BJ (cell line): ENCODE measurements at places on chromosomes 6 and 20.
A peak's percentile ranks its signal among the peaks of the same experiment; 100 is the strongest.

- DNase-seq: peak; percentile 63
Measured at GRCh38 chr6:9139746-9140145, 704.4 kb upstream of the SLC35B3 start.

DNA sequence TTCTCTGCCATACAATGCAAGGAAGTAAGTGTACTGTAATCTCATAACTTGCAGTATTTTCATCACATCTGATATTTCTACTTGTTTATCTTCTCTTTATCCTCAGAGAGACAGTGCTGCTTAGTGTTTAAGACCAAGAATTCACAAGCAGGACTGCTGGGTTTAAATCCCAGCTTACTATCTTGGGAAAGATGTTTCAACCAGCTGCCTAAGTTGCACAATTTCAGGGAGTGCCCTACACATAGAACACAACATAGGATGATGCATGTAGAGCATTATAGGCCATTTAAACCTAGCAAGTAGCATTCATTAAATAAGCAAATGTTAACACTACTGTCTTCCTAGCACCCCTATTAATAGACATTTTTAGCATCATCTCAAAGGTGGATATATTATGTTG lies 205.2 kb upstream of the CEP162 start:
- DNase-seq: no peak

- no peak for DNase-seq
Measured at GRCh38 chr20:63265891-63266515, 6.6 kb upstream of the ARFGAP1 start.

DNA sequence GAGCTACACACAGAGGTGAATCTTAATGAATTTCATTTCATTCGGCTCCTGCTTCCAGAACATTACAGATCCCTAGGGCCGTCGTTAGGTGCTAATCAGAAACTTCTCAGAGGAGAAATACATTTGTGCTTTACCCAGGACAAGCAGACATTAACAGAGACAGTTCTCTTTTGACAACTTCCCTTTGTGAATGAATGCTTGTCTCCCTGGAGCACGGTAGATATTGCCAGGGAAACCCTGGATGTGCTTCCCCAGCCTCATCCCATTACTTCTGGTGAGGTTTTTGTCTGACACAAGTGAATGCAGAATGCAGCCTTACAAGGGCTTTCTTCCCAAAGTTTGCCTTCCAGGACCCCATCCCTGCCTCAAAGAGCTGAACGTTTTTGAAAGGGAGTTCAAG lies 105.4 kb downstream of the SYNDIG1 start:
- DNase-seq: no peak

GRCh38 chr6:15573384-15573783 lies 89.4 kb downstream of the DTNBP1 start:
- DNase-seq: no peak

- no peak for DNase-seq
Measured at GRCh38 chr6:144809120-144809519, 524.0 kb downstream of the UTRN start.

DNA sequence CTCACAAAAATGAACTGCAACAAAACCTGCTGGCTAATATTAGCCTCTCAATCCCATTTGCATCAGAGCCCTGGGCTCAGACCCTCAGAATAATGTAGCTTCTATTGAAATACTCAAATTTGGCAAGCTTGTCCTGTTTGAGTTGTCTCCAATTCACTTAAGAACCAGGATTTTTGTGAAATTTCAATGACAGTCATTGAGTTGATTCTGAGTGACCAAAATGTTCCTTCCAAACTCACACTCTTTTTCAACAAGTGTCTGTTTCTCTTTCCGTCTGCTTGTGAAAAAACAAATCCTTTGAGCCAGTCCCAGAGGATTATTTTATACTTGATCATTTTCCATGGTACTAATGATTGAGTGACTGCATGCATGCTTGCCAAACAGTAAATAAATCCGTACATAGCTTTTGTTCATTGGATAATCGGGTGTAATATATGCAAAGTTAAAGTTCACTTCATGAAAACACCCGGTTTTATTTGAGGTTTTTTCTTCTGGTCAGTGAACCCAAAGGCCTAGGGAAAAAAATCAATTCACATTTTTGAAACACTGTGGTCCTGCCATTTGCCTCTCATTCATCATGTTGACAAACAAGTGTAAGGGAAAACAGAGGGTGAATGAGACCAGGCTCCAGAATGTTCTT lies 16.4 kb upstream of the SLC22A2 start:
- DNase-seq: no peak

- peak; percentile 41 for DNase-seq
Measured at GRCh38 chr6:125950293-125950692, 6.3 kb upstream of the HINT3 start.

DNA sequence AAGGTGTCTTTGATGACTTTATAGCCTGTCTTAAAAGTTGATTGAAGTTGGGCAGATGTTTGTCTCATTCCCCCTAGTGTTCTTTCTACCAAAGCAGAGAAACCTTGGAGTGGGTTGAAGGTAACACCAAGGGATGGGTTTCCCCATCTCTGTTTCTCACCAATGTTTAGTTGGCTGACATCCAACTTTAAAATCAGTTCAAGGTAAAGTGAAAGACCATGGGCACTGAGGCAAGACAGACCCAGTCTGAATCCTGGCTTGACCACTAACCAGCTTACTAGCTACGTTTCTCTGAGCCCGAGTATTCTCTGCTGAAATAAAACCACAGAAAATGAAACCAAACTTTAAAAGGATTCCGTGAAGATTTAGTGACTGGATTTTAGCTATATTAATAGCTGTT lies 258.9 kb downstream of the KIF16B start:
- no peak for DNase-seq

GRCh38 chr6:24649691-24650090 lies 3.7 kb upstream of the KIAA0319 start:
- no peak for DNase-seq

- no peak for DNase-seq
Measured at GRCh38 chr20:38207621-38208020, 42.6 kb upstream of the TGM2 start.

DNA sequence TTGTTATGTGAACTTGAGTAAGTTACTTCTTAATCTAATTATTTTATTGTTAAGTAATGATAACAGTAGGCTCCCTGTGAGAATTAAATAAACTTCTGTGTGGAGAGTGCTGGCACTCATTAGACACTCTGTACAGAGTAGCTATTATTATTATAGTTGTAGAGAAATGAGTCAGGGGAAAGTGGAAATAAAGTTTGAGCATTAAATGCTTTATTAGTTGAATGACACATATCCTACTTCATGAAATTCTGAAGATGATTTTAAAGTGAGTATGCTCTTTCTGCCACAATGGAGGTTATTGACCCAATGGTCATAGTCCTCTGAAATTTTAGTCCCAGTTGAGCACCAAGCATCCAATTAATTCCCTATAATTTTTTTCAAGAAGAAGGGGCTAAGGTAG lies 5.9 kb downstream of the ECI2 start:
- no peak for DNase-seq

DNA sequence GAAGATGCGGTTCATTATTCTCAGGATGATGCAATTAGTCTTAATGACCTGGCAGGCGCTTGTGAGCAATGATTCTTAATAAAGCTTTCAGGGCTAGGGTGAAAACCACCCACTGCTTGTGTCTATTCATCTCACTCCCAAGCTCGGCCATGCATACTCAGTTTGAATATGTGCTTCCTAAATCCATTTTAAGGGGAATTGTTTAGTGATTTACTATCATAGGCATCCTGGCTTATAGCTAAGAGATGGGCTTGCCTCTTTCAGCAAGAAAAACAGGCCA lies 141.1 kb upstream of the SLC24A3 start:
- DNase-seq: no peak

- no peak for DNase-seq
Measured at GRCh38 chr6:19976411-19977129, 139.4 kb downstream of the ID4 start.

- DNase-seq: no peak
Measured at GRCh38 chr20:20733943-20734342, 21.5 kb upstream of the RALGAPA2 start.

GRCh38 chr6:121932076-121932991 lies 467.1 kb upstream of the HSF2 start:
- peak; percentile 97 for DNase-seq

- no peak for DNase-seq
Measured at GRCh38 chr6:47094241-47094925, 52.3 kb upstream of the ADGRF1 start.

GRCh38 chr6:137309078-137309762 lies 90.0 kb upstream of the IFNGR1 start:
- DNase-seq: no peak
